ENCODE measurements at places on chromosomes 5 and 9.
A peak's percentile ranks its signal among the peaks of the same experiment; 100 is the strongest.

- DNase-seq = no peak
Measured at GRCh38 chr5:82952326-82952725, 124.9 kb downstream of the TMEM167A start.

GRCh38 chr5:5497152-5497788, 74.8 kb downstream of the ICE1 start:
- DNase-seq = no peak

- DNase-seq = no peak
Measured at GRCh38 chr5:16037121-16037845, 142.3 kb downstream of the MARCHF11 start.

DNA sequence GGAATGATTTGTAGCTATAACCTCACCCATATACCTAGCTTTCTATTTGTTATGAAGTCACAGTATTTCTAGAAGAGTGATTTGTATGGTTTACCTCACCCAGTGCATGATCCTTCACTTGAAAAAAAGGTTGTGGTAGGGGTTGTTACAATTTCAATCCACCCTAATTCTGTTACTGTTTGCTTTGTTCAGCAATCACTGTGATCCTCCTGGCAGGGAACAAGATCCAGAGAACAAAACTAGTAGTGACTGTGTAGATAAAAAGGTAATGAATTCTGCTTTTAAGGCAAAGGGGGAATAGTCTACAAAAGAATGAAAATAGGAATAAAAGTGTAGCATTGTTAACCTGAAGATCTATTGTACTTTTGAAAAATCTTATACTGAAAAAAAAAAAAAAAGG, 191.3 kb upstream of the SH3GL2 start:
- DNase-seq = no peak

- no peak for DNase-seq
Measured at GRCh38 chr9:104835161-104835560, 71.2 kb downstream of the NIPSNAP3B start.

- DNase-seq = no peak
Measured at GRCh38 chr9:128203707-128204551, 750 bp downstream of the DNM1 start.

DNA sequence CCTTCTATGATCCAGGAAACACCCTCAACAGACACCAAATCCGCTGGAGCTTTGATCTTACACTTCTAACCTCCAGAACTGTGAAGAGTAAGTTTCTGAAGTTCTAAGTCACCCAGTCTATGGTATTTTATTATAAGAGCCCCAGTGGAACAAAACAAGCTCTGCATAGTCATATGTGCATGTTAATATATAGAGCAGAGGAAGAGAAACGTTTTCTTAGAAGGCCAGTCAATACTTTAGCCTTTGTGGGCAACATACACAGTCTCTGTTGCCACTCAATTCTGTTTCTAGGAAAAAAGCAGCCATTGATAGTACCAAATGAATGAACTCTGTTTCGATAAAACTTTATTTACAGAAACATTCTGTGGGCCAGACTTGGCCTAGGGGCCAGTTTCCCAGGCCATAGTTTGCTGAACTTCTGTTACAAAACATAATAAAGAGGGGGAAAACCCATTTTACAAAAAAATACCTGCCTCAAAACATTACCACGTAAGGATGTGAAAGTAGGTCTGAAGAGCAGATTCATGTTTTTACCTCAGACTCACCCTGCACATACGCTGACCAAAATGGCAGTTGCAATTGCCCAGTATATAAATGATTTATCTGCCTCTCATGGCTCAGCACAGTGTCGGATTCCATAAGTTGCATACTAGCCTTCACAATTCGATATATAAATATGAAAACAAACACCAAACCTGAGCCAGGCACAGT, 350.5 kb downstream of the SLIT3 start:
- no peak for DNase-seq

DNA sequence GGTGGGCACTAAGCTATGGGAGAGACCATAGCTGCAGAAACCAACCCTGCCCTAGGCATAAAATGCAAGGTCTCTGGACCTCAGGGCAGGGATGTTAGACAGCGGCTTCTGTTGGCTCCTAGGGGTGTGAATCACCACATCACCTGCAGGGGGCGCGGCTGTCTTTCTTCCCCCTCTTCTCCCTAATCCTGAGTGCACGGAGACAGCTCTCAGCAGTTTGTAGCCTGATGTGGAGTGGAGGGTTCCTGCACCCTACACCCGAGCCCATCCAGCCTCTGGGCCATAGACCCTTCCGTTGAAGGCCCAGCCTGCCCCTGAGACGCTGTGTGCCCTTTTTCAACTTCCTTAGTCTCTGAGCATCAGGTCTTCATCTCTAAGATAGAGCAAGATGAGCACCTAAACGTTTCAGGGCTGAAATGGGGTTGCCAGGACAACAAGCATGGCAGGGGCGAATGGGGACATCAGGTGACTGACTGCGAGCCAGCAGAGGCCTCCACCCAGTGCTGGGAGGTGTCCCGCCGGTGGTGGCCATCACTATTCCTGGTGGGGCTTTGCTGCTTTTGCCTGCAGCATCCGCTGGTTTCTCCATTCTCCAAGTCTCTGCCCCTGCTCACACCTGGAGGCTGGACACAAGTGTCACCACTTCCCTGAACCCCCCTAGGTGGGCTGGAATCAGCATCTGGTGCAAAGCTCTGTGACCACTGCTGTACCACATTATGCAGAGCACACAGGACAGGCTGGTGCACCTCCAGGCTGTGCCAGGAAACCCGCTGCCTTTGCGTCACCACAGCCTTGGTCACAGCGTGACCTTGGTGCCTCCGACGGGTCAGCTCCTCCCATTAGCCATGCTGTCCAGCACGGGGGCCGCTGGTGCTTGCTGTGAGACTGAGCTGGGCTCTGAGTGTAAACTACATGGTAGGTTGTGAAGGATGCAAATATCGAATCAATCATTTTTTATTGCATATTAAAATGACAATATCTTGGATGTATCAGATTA, 2.5 kb upstream of the SEC16A start:
- DNase-seq = peak; percentile 85

GRCh38 chr9:96888591-96888990, 34.3 kb upstream of the ZNF782 start:
- no peak for DNase-seq

GRCh38 chr5:1760231-1760630, 39.4 kb downstream of the MRPL36 start:
- no peak for DNase-seq

GRCh38 chr9:130073373-130073772, 19.7 kb downstream of the GPR107 start:
- DNase-seq = no peak

DNA sequence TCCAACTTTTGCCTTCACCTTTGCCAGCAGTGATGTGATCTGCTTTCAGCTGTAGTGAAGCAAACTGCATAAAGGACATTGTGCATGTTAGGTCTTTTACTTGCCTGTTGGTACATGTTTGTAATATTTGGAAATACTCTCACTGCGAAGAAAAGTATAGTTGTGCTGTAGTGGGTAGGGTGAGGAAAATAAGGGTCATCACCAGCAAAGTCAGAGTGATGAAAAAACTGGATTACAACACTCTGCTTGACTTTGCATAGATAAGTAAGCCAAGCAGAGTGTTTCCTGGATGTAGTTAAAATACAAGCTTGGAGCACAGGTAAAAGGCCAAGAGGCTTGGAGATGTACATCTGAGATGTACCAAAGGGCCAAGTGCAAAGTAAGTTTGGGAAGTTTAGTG, 16.7 kb downstream of the TGFBR1 start:
- DNase-seq = no peak

DNA sequence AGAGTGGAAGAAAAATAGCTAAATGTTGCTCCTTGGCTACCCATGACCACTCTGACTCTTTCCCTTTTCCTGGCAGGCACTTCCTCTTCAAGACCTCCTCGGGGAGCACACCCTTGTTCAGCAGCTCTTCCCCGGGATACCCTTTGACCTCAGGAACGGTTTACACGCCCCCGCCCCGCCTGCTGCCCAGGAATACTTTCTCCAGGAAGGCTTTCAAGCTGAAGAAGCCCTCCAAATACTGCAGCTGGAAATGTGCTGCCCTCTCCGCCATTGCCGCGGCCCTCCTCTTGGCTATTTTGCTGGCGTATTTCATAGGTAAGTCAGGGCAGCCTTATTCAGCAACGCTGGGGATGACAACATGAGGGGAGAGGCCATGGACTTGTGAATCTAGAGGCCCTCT, 298.6 kb upstream of the WWC1 start:
- no peak for DNase-seq

GRCh38 chr9:95009459-95009858, 283.0 kb downstream of the AOPEP start:
- DNase-seq = no peak

GRCh38 chr9:123893831-123894460, 36.0 kb downstream of the DENND1A start:
- DNase-seq = no peak

DNA sequence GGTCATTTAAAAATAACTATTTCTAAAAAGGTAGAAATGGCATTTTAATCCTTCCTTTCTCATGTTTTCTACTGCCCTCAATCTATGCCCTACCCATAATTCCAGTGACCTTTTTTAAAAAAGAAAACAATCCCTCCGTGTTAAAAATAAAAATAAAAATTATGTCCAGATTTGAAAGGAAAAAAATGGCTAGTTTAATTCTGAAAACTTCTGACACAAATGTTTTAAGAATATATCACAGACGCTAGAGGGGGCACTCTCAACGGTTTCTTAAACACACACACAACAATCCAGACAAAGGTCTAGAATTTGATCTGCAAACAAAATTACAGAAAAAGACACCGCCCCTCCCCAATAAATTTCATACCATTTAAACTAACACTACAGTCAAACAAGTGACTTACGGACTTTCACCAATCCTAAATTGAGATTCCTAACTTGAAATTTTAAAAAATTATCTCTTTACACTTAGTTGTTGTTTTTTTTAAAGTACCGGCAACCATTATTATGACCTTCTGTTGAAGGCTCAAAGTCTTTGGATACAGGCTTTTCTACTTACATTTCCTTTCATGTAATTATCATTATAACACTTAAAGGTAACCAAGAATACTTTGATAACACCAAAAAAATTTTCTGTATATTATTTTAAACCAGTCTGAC, 38.2 kb downstream of the CLINT1 start:
- no peak for DNase-seq

Measured in liver (tissue), 10 donors.